ENCODE measurements at places on chromosomes 1 and 21.
A peak's percentile ranks its signal among the peaks of the same experiment; 100 is the strongest.

GRCh38 chr21:26388731-26389231, 184.3 kb downstream of the CYYR1 start:
- DNase-seq, result no peak

- no peak for DNase-seq
Observed at GRCh38 chr1:109067883-109068282, 7.9 kb downstream of the TAF13 start.

GRCh38 chr1:171877701-171878100, 36.4 kb downstream of the DNM3 start:
- DNase-seq, result no peak

DNA sequence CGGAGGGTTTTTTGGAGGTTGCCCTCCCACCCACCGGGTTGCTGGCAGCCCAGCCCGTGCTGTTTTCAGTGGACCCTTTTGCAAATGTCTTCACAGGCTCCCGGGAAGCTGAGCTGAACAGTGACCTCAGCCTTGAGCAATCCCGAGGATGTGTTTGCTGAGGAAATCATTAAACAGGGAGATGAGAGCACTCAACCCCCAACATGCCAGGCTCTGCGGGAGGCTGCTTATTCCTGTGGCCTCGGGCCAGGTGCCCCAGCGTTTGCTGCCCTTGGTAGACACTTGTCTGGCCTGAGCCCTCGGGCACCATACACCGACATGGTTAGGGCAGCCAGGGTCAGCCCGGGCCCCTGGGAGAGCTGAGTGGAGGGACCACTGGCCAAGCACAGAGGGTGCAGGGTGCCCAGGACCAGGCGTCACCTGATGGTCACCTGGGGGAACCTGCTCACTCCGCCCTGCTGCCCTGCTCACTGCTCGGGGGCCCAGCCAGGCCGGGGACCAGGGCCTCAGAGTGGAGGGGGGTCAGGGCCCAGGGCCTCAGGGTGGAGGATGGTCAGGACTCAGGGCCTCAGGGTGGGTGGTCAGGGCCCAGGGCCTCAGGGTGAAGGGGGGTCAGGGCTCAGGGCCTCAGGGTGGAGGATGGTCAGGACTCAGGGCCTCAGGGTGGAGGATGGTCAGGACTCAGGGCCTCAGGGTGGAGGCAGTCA, 42.5 kb upstream of the POFUT2 start:
- DNase-seq, result peak; percentile 68

DNA sequence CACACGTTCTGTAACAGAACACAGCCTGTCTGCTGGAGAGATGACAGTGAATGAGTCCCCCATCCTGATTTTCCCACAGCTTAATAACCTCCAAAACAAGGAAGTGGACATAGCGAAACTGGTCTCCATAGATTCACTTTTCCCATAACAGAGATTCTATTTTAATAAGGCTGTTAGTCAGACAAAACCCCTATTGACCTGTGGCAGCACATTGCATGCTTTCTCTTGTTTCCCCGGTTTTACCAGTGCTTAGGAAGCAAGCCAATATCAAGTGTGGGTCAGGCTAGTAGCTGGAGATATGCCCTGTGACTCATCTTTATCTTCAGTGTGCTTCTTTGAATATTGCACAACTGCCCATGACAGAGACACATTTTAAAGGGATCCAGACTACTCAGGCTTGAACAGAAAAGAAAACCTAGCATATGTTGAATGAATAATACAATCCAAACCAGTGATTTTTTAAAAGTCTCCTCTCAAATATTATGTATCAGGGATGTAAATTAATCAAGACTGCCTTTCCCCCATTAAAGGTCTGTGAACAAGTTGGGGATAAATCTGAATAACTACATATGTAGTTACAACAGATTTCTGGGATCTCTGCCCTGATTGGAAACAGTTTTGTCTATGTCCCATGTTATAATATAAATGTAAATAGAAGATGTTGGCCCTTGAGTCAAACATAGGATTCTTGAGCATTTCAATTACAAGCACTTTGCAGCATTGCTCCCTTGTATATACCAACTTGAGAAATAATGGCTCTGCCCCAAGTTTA, 11.9 kb upstream of the CLDN8 start:
- DNase-seq, result no peak

- no peak for DNase-seq
Observed at GRCh38 chr1:66374561-66375111, 159.3 kb upstream of the SGIP1 start.

DNA sequence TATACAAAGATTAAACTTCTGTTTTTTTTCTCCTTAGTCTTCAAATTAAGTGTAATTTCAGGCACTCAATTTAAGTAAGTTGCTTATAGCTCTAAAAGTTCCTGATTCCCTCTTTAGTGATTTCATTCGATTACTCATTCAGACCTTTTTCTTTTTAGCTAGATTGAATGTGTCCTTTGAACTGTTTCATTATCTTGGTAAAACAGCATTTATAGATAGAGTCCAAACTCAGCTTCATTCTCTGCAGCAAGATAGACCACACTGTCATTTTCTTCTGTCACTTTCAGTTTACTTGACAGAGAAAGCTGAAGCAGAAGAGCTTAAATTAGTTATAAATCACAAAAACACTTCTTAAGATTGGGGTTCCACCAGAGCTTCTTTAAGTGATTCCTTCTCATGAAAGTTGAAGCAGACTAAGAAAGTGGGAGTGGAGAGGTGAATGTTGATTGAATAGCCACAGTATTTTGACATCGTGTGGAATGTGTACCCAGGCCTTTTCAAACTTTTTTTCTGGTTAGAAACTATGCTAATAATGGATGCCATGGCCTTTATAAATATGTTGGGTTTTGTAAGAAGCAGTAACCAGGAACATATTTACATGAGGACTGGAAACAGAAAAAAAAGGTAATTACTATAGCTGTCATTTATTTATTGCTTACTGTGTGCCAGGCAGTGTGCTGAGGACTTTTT, 52.2 kb downstream of the ZBTB40 start:
- DNase-seq, result no peak

DNA sequence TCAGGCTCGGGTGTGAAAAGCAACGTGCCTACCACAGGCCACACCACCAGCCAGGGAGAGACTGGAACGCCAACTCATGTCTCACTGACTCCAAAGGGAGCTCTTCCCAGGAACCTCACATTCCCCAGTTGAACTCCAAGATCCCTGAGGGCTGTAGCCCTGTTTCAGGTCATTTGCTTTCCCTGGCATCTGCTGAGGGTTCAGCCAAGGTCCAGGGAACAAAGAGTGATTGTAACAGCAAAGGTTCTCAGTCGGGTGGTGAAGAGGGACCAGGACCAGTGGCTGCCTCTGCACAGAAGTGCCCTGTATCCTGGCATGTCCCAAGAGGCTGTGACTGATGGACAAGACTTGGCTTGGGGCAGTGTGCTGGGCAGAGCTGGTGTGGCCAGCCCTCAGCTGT, 42.8 kb downstream of the GRIK3 start:
- DNase-seq, result no peak

DNA sequence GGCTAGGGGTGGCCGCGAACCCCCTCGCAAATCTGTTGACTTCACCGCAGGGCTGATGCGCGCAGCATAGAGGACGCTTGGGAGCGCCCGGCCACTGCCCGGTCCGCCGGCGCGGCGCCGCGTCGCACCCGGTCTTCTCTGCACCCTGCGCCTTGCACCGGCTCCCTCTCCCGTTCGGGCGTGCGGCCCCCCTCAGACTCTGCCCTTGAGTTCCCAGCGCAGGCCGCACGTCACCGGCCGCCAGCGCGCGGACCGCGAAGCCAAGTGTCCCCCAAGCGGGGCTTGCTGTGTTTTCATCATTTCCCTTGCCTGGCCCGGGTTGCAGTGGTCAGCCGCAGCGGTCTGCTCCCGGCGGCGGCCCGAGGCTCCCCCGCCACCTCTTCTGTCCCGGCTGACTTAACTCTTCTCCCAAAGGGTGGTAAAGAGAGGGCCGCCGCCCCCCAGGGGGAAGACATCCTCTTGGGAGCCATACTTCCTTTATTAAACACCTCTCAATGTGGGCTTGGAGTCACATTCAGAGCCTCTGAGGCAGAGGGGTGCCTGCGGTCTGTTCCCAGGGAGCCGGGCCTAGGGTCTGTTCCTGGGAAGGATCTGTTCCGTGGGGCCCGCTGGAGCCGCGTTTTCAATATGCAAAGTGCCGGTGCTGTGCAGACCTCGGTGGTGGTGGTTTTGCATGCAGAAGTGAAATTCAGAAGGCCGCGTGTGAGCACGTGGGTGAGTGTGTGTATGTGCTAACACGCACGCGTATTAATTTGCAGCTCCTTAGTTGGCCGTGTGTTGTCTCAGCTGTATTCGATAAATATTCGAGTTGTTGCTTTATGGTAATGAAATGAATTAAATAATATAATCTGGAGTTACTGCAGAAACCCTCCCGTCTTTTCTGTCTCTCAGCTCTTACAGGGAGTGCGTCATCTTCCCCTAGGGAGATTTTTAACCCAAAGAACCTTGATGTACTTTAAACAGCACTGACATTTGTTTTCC, 17.6 kb downstream of the PBX1 start:
- no peak for DNase-seq

- peak; percentile 28 for DNase-seq
Observed at GRCh38 chr1:201436393-201436792, 14.9 kb upstream of the TNNI1 start.

GRCh38 chr1:165949335-165950130, 122.1 kb downstream of the UCK2 start:
- no peak for DNase-seq

DNA sequence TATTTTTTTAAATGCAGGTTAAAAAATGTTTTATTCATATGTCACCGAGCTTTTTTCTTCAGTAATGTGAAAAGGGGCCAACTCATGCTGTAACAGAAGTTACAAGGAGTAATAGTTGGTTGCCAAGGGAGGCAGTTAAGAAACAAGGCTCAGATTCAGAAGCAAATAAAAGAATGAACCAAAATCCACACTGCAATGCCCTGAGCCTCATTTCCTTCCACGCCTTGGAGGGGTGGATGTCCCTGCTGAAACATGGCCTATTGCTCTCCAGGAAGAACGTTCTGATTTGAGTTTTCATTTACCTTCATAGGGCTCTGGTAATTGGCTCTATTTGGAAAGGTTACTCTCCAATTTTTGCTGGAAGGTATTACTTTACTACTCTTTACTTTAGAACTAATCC, 24.4 kb downstream of the ALG14 start:
- no peak for DNase-seq

DNA sequence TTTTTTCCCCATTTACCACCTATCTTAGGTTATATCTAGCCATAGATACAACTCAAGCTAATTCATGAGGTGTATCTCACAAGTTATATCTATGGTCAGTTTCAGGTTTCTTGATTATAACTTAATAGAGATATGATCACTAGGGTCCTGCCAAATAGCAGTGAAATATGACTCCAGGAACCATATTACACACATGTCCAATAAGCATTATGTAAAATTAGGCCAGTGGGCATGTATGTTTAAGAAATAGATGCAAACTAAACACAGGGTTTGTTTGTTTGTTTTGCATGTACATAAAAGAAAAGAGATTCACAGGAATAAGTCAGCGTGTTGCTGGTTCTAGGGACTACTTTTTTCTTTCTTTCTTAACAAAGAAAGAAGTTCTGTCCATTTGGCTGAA, 112.5 kb upstream of the ST6GALNAC5 start:
- no peak for DNase-seq

- no peak for DNase-seq
Observed at GRCh38 chr1:110221119-110221518, 11.0 kb downstream of the KCNC4 start.

GRCh38 chr1:21914450-21914849, 22.7 kb downstream of the HSPG2 start:
- no peak for DNase-seq

DNA sequence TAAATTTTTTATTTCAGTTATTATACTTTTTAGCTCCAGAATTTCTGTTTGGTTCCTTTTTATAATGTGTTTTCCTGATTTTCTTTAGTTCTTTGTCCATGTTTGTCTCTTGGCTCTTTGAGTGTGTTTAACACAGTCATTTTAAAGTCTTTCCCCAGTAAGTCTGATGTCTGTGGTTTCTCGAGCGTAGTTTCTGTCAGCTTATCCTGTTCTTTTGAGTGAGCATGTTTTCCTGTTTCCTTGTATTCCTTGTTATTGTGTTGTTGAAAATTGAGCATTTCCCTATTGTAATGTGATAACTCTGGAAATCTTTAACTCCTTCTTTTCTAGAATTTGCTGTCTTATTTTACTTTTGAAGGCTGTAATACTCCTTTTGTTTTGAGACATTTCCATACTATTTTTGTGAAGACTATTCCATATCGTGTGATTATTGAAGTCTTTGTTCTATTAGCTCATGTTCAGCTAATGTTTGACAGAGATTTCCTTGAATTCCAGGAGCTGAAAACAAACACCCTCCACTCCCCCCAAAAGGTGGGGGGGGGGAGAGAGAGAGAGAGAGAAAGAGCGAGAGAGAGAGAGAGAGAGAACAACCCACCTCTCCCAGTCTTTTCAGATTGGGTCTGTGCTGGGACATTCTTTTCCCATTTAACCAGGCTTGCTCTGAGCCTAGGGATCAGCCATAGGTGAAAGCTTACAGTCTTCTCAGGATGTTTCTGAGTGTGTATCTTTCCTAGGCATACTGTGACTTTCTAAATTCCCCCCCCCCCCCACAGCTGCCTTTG, 38.3 kb downstream of the SDCCAG8 start:
- no peak for DNase-seq

- no peak for DNase-seq
Observed at GRCh38 chr1:73205294-73205973, 923.1 kb upstream of the NEGR1 start.

DNA sequence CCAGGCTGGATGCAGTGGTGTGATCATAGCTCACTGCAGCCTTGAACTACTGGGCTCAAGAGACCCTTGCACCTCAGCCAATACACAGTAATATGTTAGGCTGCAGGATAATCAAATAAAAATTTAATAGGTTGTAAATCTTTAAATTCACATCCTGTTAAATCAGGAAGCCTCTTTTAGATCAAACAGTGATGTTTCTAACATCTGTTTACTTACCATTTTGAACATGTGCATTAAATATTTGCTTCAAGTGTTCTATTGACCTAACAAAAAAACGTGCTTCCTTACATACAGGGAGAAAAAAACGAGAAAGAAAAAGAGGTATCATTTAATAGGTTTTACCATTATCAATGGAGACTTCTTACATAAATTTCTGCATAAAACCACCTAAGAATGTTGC, 70.6 kb downstream of the IARS2 start:
- no peak for DNase-seq

- peak; percentile 81 for DNase-seq
Observed at GRCh38 chr1:20480243-20480944, 5.6 kb downstream of the CAMK2N1 start.

- DNase-seq, result peak; percentile 18
Observed at GRCh38 chr1:219837274-219837993, 90.9 kb downstream of the SLC30A10 start.

GRCh38 chr1:160219062-160219929, 14.1 kb downstream of the PEA15 start:
- no peak for DNase-seq

DNA sequence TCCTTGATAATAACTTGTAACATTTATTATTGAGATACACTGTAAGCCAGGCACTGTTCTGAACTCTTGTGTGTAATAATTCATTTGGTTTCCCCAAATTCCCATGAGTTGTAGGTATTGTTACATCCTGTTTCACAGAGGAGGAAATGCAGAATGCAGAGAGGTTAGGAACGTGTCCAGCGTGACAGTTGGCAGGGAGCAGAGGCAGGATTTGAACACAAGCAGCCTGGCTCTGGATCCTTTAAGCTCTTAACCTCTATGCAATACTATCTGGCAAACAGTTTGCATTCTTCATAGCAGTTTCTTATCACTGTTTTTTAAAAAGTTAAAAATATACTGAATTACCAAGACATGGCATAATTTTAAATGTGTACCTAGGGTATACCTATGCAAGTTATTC, 30.5 kb downstream of the EEIG2 start:
- no peak for DNase-seq

- no peak for DNase-seq
Observed at GRCh38 chr1:8384088-8384487, 66.2 kb downstream of the SLC45A1 start.

GRCh38 chr1:99327357-99327756, 63.1 kb downstream of the PLPPR4 start:
- DNase-seq, result no peak
